Frontal cortex (tissue), 4 donors: ENCODE measurements at places on chromosomes 12 and 14. TPM values are rescaled to one million over a fixed set of nuclear protein-coding genes. Genes with fewer than 3 reads are reported as not detected.

DNA sequence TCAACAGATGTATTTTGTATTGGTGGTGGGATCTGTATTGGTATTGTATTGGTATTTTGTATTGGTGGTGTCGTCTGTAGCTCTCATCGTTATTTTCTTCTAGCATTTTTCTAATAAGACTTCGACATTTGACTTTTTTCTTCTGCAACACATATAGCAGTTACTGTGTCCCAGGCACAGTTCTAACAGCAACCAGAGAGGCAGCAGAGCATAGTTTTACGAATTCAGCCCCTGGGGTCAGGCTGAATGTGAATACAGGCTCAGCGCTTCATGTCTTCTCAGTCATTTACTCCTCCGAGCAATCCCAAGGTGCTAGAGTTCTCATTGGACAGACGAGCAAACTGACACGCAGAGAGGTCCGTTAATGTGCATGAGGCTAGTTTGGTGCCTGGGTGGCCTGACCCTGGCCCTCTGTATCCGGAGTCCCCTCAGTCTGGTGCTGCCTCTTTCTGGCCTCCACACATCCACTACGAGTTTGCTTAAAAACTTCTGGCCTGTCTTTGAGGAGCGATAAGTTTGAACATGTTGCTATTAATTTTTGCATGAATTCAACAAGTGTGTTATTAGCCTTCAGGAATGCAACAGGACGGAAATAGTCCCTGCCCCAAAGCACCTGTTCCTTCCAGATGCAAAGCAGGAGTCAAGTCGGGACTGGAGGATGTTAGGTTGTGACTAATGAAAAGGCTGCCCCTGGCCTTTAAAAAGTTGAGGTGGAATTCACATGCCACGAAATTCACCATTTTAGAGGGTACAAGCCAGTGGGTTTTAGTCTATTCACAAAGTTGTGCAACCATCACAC is 87.0 kb downstream of the GLT1D1 start:
- no peak for DNase-seq

- DNase-seq, result no peak
These were observed 483 bp upstream of the SERPINA10 start for GRCh38 chr14:94293578-94293924.

DNA sequence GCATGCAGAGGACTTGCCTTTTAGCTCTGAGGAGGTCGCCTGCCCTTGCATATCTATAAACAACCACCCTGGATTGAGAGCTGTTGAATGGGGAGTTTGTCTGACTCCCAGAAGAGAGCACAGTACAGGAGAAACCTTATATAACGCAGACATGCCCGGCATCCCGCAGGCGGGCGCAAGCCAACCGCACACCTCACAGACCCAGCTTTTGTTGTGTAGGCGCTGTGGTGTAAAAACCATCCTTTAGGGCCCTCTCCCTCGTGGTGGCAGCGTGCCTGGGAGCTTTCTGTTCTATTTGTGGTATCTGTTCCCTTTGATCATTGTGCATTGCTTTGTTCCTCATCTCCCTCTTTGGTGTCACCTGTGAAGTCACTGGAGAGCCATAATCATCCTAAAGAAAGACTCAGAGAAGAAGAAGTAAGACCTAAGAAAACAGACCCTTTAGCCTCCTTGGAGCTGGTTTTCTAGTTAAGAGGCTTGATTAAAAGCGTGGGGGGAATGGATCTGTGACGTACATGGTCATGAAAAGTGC is 77.7 kb downstream of the ETV6 start:
- DNase-seq, result no peak

DNA sequence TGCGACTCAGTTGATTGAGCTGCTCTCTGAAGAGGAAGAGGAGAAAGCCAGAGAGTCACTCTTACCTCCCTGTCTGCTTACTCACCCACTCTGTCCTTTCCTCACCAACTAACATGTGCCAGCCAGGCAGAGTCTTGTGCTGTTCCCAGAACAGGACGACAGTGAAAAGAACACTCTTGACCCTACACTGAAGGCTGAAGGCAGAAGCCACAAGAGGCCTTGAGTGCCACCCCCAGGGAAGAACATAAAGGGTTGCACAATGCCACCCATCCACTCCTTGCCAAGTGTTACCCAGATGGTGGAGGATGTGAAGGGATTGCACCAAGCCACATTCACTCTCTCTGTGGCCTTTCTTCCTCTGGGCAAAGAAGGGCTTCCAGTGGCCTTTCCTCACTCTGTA is 12.8 kb downstream of the ABHD4 start:
- no peak for DNase-seq

DNA sequence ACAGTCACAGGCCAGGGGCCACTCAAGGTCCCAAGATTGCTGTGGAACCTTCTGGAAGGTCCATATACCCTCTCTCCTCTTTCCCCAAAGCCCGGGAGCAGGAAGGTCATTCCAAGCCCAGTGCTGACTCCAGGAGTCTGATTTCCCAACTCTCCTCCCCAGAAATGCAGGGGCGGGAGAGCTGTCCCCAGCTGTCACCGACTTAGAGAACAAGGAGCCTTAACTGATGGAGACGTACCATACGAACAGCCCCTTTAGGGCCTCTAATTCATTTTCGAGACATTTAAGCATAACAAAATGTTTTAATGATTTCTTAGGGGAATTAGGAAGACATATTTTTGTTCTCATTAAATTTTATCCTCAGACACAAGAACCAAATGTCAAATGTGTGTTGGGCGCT is 99.2 kb downstream of the PHETA1 start:
- DNase-seq, result no peak

GRCh38 chr12:112973818-112974231 is 4.5 kb upstream of the OAS2 start:
- DNase-seq, result no peak

DNA sequence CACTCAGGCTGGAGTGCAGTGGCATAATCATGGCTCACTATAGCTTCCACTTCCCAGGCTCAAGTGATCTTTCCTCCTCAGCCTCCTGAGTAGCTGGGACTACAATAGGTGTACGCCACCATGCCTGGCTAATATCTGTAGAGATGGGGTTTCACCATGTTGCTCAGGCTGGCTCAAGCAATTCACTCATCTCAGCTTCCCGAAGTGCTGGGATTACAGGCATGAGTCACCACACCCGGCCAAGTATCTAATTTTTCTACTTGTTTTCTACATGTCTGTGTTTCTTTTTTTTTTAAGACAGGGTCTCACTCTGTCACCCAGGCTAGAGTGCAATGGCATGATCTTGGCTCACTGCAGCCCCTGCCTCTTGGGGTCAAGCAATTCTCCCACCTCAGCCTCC is 119.7 kb upstream of the MED13L start:
- no peak for DNase-seq

DNA sequence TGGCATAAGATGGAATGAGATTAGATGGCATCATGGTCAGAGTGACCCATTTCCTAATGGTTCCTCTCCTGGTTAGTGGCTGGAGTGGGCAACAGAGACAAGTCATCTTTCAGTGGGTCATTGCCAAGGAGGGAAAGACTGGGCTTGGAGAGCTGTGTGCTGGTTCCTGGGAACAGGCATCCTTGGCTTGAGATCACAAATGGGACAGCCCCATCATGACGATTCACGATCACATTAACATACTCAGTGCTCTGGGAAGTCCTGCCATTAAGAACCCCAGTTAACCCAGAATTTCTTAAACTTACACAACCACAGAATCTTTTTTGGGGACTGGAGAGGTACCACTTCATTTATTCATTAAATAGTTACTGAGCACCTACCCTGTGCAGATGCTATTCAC is 27.3 kb downstream of the CHST11 start:
- DNase-seq, result no peak

- DNase-seq, result no peak
These were observed 274.0 kb upstream of the KITLG start for GRCh38 chr12:88854260-88854659.

DNA sequence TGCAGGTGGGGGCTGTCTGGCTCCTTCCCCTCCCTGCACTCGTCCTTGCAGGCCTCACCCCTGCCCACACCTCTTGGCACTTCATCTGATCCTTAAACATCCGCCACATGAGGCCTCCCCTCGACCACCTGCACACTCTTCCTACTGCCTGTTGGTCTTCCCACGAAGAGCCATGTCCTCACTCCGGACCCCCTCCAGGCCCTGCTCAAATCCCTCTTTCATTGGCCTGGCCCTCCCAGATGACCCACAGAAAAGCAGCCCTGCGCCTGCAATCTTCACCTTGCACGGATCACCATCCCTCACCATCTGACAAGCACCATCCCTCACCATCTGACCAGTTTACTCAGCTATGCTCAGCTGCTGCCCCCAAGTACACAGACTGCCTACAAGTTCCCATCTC is 193.6 kb downstream of the BCL11B start:
- no peak for DNase-seq

DNA sequence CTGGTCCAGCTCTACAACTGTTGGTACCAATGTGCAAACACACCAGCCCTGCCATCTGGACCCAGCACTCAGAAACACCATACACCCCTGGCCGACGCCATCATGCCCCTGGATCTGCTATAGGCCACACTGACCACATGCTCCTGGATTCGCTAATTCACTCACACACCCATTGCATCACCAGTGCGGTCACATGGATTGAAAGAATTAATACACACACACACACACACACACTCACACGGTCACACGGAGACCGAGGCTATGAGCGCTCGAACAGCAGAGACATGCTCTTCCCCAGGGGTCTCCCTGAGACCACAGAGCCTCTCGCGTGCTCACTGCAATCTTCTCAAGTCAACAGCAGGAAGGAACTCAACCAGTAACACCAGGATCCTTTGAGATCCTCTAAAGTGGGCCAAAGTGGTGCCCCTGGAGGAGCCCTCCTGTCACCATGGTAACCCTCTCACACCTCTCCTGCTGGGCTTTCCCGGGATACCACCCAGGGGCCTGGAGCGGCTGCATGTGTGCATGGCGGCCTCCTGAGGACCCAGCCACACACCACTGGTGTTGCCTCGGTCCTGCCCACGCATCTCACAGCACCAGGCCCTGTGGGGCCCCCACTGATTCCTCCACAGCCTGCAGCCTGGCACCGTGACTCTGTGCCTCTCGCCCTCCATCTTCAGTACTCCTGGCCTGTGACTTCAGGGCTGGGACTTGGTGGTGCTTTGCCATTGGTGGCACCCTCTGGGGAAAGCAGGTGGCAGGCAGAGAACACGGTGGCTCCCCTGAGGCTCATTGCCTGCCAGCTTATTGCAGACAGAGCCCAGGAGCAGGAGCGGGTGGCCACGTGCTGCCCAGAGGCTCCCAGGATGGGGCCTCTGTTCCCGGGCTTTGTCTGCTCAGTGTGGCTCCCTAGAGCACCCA is 15.1 kb downstream of the LRTM2 start:
- DNase-seq, result no peak

DNA sequence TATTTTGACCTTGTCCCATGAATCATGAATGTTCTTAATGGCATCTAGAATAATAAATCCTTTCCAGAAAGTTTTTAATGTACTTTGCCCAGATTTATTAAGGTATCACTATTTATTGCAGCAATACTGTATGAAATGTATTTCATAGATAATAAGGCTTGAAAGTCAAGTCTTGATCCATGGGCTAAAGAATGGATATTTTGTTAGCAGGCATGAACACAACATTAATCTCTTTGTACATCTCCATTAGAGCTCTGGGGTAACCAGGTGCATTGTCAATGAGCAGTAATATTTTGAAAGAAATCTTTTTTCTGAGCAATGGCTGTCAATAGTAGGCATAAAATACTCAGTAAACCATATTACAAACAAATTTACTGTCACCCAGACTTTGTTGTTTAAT is 141.6 kb upstream of the RPL10L start:
- DNase-seq, result no peak

- DNase-seq, result no peak
These were observed 31.1 kb downstream of the NRDE2 start for GRCh38 chr14:90300611-90301047.

DNA sequence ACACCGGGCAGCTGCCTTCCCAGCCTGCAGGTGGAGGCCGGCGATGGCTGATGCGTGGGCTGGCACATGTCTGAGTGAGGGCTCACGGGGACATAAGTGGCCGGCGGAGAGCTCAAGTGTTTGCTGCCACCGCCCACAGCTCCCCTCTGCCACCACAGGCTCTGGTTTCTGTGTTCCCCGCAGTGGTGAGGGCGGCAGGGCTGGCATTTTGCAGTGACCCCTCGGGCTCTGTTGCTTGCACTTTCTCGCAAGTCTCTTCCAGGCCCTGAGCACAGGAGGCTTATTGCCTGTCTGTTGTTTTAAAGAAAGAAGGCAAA is 271.0 kb upstream of the RTL1 start:
- DNase-seq, result no peak

DNA sequence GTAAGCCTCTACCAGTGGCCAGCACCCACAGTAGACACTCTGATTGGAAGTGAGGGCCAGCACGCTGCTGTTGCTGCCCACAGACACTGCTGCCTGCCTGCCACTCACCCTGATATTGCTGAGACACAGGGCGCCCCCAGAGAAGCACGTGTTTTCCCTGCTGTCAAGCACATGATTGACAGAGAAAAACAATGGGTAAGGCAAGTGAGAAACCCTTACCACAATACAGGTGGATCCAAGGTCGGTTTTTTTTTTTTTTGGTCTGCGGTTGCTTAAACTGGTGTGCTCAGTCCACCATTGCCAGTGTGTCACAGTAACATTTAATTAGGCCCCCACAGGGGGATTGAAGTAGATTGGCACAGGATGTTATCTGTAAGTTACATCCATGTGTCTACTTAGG is 65.9 kb downstream of the WDR20 start:
- no peak for DNase-seq

DNA sequence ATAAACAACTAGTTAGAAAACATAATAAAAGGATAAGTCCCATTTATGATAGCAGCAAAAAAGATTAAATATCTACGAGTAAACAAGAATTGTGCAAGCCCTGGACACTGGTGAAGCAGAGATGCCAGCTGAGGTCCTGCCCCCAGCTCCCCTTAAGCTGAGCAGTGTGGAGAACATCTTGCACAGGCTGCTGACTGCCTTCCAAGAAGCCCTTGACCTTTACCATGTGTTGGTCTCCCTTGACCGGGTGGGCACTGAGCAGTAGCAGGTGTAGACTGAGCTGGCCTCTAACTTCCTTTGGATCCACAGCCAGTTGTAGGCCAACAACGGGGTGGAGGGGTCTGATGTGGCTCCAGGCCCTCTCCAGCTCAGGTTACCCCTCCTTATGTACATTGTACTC is 47.7 kb upstream of the PAPLN start:
- no peak for DNase-seq

- no peak for DNase-seq
These were observed 27.5 kb downstream of the APOBEC1 start for GRCh38 chr12:7638064-7638759.

GRCh38 chr12:1527789-1528188 is 66.6 kb downstream of the FBXL14 start:
- DNase-seq, result no peak

- no peak for DNase-seq
These were observed 2.3 kb upstream of the CYP46A1 start for GRCh38 chr14:99681832-99682148.

GRCh38 chr14:39956372-39956771 is 524.1 kb upstream of the FBXO33 start:
- no peak for DNase-seq

The VRTN gene
- total RNA-seq, result not detected

The SLC39A2 gene
- not detected for total RNA-seq

The OASL gene
- total RNA-seq, result not detected

The MIP gene
- 0.41 TPM for total RNA-seq

The CFAP251 gene
- 6.1 TPM for total RNA-seq

The MYL6B gene
- 123 TPM for total RNA-seq

The RDH12 gene
- 0.82 TPM for total RNA-seq

The KRT6C gene
- not detected for total RNA-seq

The AICDA gene
- total RNA-seq, result not detected

The RIMKLB gene
- total RNA-seq, result 164 TPM

The TSPAN19 gene
- total RNA-seq, result not detected
